ENCODE measurements at places on chromosomes 7 and 10.

GRCh38 chr7:64839910-64840309 is 45.7 kb downstream of the ZNF138 start:
- no peak for DNase-seq

DNA sequence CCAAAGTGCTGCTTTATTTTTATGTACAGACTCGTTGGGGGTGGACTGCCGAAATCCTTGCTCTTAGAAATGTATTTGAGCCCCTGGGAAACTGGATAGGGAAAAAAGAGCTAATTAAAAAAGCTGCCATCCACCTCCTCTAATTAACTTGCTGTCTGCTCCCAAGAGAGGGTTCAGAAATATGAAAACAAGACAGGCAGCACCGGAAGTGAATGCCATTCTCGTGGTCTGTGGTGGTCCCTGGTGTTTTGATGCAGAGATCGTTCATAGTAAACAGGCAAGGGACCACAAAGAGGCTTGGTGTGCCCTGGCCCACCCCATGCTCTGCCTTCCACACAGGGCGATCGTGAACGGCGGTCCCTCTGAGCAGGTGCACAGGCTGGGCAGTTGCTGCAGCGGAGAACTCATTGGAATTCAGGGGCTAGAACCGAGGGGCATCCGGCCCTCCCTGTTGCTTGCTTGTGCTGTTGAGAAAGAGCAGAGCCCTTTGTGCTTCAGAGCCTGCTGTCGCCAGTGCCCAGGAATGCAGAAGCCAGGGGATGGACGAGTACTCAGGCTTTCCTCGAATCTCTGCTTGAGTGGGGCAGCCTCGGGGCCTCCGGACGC is 79.1 kb upstream of the BTBD16 start:
- DNase-seq: no peak

DNA sequence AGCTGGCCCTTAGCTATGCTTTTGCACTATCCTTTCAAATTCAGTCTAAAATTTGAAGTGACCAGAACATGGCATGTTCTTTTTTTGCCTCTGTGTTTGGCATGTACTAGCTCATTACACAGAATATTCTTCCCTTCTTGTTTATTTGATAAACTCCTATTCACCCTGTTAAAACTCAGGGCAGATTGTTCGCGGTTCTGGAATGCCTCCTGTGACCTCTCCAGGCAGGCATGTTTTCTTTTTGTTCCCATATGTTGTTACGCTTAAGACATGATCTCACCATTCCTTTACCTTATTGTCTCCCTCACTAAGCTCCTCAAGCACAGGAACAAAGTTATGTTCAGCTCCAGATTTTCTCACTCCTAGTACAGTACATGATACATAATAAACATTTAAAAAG is 181.7 kb downstream of the CCSER2 start:
- peak; percentile 69 for DNase-seq

DNA sequence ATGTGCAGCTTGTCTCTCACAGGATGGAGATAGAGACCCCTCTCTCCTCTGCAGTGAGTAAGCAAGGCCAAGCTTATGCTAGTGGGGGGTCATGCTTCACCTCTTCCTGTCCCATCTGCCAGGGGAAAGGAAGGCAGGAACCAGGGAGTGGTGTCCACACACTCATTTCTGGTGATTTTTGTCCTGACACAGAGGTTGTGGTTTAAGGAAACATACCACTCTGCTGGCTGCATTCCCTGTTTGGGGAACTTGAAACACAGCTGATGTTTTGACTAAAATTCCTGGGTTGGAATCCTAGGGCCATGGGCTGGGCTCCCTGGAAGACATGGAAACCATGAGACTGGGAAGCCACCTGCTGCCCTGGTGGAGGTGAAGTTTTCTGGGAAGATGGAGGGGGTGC is 21.4 kb downstream of the C10orf120 start:
- DNase-seq: no peak

GRCh38 chr7:31852462-31852861 is 165.4 kb downstream of the PPP1R17 start:
- DNase-seq: no peak

GRCh38 chr10:112986544-112987190 is 36.6 kb downstream of the TCF7L2 start:
- DNase-seq: no peak

- no peak for DNase-seq
Measured at GRCh38 chr7:157565981-157566630, 229.3 kb downstream of the DNAJB6 start.

DNA sequence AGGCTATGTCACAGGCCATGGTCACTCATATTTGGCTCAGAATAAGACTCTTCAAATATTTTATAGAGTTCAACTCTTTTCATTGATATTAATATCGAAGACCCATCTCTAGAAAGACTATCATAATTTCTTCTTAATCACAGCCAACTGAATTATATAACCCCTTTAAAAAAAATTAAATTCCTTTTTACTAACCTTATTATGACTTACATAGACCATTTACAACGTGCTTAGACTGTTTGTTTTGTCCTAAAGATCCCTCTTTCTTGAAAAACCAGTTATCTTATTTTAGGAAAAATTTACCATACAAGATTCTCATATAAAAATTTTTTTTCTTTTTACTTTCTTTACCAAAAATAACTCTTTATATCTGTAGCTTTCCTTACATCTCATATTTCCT is 10.2 kb upstream of the TMEM254 start:
- no peak for DNase-seq

- DNase-seq: no peak
Measured at GRCh38 chr7:128352153-128352537, 8.4 kb upstream of the RBM28 start.

GRCh38 chr7:17994079-17994850 is 33.4 kb downstream of the PRPS1L1 start:
- DNase-seq: no peak

- DNase-seq: no peak
Measured at GRCh38 chr10:133276435-133277201, at the start of gene ADAM8. ADAM8 (minus strand) TSS chr10:133276868; CDS start chr10:133276817, 51 bp downstream.

GRCh38 chr7:20647036-20647435 is 31.6 kb downstream of the ABCB5 start:
- DNase-seq: no peak

GRCh38 chr7:130996205-130996832 is 262.3 kb upstream of the KLF14 start:
- DNase-seq: no peak

- DNase-seq: no peak
Measured at GRCh38 chr10:85598646-85599045, 767.9 kb downstream of the GRID1 start.

DNA sequence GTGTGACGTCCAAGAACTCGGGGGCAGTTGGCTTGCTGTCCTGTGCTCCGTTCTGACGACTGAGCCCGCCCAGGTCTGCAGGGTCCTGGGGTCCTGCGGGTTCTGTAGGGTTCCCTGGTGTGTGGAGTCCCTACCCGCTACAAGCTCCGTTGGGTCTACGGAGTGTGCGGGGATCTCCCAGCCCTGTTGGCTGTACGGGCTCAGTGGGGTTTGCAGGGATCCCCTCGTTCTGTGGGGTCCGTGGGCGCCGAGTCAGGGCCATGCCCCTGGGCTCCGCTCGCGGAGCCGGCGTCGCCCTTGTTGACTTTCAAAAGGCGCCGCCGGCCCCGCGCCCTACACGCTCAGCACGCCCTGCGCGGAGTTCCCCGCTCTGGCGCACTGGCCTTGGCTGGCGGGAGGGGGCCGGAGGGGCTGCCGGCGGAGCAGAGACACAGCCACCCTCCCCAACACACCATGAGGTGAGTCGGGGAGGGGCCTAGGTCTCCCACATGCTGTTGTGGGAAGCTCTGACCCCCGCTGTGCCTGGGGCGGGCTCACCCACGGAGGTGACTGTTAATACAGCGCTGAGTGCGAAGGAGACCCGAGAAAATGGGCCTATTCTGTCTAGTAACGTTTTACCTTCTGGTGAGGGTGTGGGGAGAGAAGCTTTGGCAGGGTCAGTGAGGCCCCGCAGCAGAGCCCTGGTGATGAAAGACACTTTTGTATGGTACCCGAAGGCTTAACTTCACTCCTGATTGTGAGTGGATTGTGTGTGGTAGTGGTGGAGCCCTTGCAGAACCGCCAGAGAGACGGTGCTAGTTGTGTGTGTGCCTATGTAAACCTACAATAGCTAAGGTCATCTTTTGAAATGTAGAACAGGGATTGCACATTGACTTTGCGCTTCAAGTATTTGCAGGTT is 8.1 kb downstream of the TASOR2 start:
- no peak for DNase-seq

DNA sequence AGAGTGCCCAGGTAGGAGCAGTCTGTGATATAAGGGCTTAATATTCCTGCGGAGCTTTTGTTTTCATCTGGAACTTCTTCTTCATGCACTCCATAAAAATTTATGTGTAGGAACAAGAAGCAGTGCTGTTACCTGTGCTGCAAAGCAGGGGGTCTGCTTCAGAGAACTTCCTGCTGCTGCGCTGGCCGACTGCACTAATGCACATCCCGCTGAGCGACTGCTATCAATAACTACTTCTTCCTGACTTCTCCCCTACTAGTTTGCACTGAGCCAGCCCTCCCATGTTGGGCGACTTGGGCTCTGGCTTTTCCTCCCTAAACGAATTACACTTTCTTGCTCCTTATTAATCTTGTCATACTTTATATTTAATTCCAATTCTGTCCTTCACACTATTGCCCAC is 150.3 kb downstream of the NEBL start:
- no peak for DNase-seq

GRCh38 chr10:11832042-11832441 is 8.9 kb downstream of the PROSER2 start:
- DNase-seq: no peak

- no peak for DNase-seq
Measured at GRCh38 chr7:187227-187927, 5.0 kb upstream of the FAM20C start.

- DNase-seq: no peak
Measured at GRCh38 chr7:86212976-86213375, 430.7 kb upstream of the GRM3 start.

- no peak for DNase-seq
Measured at GRCh38 chr10:112981553-112981952, 31.5 kb downstream of the TCF7L2 start.

DNA sequence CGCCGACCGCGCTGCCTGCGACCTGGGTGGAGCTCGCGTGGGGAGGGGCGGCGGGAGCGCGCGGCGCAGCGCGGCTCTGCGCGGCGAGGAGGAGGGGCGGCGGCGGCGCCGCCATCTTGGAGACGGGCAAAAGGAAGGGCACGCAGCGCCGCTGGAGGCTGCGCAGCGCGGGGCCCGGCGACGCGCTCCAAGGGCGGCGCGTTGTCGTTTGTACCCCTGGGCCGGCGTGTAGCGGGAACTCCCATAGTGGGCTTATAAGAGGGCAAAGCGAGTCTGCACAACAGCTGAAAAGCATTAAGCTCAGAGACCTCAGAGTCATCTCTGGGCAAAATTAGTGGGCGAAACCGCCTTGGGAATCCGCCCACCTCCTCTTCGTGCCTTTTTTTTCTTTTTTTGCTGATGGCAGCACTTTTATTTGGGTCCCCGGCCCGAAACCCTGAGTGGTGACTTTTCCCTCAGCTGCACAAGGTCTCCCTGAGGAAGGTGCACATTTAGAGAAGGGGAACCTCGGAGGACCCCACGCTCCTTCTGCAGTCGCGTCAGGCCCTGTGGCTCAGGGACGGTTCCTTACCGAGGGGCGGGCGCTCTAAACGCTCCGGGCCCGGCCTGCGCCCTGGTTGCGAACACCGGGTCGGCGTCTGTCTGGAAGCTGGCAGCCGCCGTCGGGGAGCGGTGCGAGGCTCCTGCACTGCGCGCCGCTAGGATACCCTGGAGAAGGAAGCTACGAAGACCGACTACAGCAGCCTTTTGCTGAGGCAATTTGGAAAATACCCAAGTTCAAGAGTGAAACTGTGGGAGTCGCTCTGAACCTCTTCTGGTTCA is 428 bp upstream of the MCMBP start:
- DNase-seq: peak; percentile 97

DNA sequence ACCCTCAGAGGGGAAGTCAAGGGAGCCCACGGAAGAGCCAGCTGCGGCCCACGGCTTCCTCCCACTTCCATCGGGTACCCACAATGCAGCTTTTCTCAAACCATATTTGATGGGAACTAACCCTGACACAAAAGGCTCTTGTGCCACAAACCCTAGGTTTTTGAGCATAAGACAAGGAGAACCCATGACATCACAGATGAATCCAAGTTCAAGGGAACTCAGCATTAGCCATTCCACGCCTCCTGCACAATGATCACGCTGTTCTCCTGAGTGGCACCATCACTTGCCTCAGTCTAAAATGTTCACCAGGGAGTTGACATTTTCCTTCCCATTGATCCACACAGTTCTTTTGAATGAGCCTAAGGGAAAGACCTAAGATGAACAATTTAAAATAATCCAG is 70.4 kb downstream of the ITIH5 start:
- DNase-seq: no peak

DNA sequence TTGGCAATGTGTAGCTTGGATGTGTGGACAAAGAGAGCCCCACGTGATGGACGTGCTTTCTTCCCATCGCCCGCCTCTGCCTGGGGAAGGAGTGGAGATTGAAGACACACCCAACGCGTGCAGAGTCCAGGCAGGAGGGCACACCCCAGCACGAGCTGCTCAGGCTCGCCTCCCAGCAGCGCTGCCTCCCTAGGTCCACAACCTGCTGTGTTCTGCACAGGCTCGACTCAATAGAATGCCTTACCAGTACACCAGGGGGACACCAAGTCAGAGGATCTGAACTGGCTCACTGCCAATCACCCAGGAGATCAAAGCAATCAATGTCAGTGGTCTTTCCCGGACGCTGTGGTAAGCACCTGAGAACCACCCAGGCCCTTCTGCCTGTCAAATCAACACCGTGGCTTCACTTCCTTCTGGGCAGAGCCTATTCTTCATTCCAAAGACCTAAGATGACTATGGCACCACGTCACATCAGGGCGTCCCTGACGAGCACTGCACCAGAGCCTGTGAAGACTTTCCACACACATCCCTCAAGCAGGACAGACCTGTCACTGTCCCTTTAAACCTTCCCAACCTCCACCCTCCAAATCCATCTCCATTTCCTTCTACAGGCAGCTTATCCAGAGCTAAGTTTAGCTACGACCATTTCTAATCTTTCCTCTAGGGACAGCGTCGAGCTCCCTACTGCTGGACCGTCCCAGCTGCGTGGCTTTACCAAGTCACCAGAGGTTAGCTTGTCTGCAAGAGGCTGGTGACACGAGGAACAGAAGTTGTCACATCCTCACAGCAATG is 72.3 kb downstream of the AMZ1 start:
- DNase-seq: peak; percentile 67

GRCh38 chr7:2717293-2718261 is 29.6 kb downstream of the AMZ1 start:
- no peak for DNase-seq

GRCh38 chr10:43897765-43898419 is 249.2 kb upstream of the ZNF32 start:
- DNase-seq: no peak

- no peak for DNase-seq
Measured at GRCh38 chr10:70503776-70504175, 25.2 kb downstream of the PALD1 start.

DNA sequence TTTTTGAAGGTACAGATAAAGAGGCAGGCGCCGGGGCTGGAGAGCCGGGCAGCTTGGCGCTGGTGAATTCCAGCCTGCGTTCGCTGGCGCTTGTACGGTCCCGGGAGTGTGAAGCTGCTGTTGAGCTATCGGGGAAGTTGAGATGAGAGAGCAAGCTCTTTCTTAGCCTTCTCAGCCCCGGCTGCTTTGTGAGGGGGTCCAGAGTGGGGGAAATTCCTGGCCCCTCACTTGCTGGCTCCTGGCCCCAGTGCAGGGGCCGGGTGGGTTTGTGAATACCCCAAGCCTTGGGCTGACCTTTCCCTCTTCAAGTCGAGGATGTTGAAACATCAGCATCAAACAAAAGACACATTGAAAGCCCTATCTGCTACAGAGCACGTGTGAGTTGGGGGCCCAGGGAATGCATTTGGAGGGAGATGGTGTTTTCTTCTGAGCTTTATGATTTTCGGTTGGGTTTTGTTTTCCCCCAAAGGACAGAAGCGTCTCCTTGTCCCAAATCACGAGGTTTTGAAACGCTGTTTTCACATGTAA is 2.7 kb downstream of the ZMIZ1 start:
- DNase-seq: no peak
